Muscle of back (tissue), 13 donors: ENCODE measurements at places on chromosomes 12 and 14. TPM values are rescaled to one million over a fixed set of nuclear protein-coding genes. Genes with fewer than 3 reads are reported as not detected.

GRCh38 chr12:26548227-26548626 is 284.8 kb downstream of the ITPR2 start:
- DNase-seq: no peak

The ACRBP gene
- polyA plus RNA-seq: 3.6 TPM

The KRT71 gene
- polyA plus RNA-seq: not detected

The ESPL1 gene
- polyA plus RNA-seq: 4.6 TPM

- DNase-seq: no peak
Observed at GRCh38 chr12:105030820-105031807, 45.0 kb downstream of the NOPCHAP1 start.

GRCh38 chr14:55848964-55849363 is 269.0 kb downstream of the KTN1 start:
- no peak for DNase-seq

- DNase-seq: no peak
Observed at GRCh38 chr12:58106195-58106594, 164.8 kb downstream of the ATP23 start.

- no peak for DNase-seq
Observed at GRCh38 chr14:88044776-88045446, 40.0 kb downstream of the GPR65 start.

DNA sequence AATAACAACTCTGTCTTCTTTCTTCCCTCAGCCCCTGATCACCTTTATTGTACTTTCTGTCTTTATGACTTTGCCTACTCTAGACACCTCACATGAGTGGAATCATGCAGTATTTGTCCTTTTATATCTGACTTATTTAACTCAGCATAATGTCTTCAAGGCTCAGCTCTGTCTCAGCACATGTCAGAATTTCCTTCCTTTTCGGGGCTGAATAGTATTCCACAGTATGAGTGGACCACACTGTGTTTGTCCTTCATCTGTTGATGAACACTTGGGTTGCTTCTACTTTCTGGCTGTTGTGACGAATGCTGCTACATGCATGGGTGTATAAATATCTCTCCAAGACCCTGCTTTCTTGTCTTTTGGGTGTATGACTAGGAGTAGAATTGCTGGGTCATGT is 117.6 kb downstream of the KIF26A start:
- no peak for DNase-seq

DNA sequence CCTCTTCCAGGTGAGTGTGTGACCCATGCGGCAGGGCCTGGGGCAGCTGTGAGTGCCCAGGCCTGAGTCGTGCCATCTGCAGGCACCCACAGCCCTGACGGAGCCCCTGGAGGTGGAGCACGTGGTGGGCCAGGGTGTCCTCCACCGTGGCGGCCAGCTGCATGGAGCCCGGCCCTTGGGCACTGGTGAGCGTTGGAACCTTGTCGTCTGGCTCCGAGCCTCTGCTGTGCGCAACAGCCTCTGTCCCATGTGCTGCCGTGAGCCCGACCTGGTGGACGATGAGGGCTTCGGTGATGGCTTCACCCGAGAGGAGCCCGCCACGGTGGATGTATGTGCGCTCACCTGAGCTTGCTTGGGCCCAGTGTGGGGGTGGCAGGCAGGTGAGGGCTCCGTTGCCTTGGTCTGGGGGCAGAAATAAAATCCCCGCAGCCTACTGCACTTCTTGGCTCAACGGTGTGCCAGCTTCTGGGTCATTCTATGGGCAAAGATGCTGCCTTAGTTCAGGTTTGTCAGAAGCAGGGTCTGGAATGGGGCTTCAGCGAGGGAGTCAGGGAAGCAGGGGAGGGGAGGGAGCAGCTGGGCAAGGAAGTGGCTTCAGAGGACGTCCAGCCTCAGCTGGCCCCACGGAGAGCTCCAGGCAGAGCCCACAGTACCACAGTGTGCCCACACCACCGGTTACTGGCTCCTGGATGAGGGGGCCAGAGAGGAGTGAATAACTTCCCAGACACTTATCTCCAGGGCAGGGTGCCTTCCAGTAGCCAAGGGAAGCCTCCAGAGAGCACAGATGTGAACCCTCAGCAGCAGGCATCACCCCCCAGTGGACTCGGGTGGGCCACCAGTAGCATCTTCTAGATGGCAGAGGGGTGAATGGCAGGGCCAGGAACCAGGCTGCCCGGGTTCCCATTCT is 1.2 kb upstream of the ARL6IP4 start:
- no peak for DNase-seq

The TMEM119 gene
- 41.4 TPM for polyA plus RNA-seq

The SLC39A5 gene
- 1.0 TPM for polyA plus RNA-seq

GRCh38 chr12:123104809-123105208 is 46.1 kb downstream of the PITPNM2 start:
- DNase-seq: no peak

- DNase-seq: no peak
Observed at GRCh38 chr14:74324931-74325361, 22.2 kb upstream of the ABCD4 start.

DNA sequence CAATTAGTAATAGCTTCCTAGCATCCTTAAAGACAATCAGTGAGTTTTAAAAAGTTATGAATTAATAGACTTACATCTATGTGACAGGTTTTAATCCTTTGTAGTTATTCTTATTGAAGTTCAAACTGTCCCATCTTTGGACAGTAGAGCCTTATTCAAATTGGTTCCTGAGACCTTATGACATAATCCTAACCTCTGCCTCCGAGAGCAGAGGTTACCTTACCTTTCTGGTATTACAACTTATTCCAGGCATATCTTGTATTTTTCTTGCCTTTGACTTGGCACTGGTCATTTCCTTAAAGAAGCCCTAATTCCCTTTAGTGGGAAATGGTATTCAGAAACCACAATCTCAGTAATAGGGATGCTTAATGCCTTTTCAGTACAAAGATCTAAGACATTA is 21.8 kb downstream of the BTBD7 start:
- no peak for DNase-seq

GRCh38 chr14:76950055-76951020 is 78.2 kb downstream of the IRF2BPL start:
- DNase-seq: no peak

The SLC15A4 gene
- 22.0 TPM for polyA plus RNA-seq

DNA sequence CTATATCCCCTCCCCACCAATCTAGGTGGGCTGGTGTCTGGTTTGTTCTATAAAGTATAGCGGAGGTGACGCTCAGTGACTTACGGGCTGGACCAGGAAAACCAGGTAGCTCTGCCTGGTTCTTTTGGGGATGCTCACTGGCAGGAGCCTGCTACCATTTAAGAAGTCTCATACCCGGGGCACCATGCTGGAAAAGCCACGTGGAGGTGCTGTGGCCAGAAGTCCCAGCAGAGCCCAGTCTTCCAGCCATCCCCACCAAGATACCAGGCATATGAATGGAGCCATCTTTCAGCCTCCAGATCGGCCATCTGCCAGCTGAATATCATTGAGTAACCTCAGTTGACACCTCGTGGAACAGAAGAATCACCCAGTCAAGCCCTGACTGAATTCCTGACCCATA is 87.2 kb downstream of the AACS start:
- DNase-seq: no peak

DNA sequence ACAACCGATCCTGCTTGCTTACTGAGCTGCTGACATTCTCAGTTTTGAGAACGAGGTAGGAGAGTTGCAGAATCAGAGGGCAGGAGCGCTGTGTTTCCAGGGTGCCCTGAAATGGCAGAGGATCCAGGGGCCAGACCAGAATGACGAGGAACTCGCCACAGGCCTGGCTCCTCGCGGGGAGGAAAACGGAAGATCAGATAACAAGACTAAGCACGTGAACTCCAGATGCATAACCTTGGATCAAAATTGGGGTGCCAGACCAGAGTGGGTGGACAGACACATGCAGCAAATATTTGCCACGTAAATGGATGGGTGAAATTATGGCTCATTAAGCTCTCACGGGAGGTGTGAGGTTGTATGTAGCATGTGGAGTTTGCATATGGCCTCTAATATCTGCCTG is 46.5 kb downstream of the ELK3 start:
- no peak for DNase-seq

- no peak for DNase-seq
Observed at GRCh38 chr12:24921251-24922038, 27.5 kb downstream of the BCAT1 start.

DNA sequence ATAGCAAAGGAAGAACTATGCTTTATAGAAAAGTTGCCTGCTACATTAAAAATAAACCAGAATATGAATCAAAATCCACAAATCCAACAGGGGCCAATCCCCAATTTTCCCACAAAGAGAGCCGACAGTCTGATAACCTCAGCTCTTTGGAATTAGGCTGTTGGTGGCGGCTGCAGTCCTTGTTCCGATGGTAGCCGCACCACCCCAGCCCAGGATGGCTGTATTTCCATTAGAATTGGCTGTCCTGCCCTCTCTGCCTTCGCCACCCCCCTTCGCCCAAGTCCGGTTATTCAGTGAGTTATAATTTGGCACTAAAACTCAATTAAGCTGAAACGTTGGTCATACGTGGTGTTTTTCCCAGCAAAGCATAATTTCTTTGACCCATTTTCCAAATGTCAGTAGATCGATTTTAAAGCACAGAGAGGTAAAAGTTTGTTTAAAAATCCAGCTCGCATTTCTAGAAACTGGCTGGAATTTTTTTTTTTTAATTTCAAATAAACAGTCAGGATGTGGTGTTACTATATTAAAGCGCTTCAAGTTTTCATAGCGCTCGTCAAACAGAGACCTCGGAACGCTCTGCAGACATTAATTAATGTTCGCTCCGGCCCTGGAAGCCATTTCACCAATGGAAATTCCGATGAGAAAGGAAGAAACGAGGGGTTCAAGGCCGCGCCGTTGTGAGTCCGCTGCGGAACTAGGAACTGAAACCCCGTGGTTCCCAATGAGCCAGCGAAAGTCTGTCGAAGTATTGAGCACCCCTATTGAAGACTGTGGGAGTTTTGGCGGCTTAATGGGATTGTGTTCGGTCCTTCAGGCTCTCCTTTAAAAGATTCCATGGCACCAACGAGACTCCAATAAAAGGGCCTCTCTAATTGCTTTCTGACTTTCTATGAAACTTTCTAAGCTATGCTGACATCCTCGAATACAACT is 104.8 kb upstream of the DIO3 start:
- no peak for DNase-seq

GRCh38 chr14:23695664-23695999 is 59.5 kb downstream of the DHRS2 start:
- no peak for DNase-seq

GRCh38 chr14:56224691-56225681 is 106.8 kb downstream of the PELI2 start:
- no peak for DNase-seq

The PARPBP gene
- polyA plus RNA-seq: 7.3 TPM

- DNase-seq: no peak
Observed at GRCh38 chr14:76968621-76969063, 59.9 kb downstream of the IRF2BPL start.

The ACVRL1 gene
- 36.9 TPM for polyA plus RNA-seq

The REP15 gene
- 0.34 TPM for polyA plus RNA-seq

The MOK gene
- polyA plus RNA-seq: 8.4 TPM

DNA sequence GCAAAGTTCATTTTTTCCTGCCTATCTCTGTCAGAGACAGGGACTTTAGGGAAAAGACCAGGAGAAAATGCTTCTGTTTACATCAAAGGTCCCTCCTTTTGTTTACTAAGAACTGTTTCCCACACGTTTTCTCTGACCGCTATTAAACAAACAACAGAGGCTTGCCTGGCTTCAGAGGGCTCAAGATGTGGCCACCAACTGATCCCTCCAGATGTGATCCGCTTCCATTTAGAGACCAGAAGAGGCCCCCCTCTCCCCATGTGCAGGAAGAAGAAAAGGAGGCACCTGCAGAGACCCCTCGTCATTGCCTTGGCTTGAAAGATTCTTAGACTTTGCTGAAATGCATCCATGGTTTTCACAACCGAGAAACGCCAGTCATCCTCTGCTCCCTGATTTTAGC is 217.9 kb upstream of the PWP1 start:
- DNase-seq: no peak

- no peak for DNase-seq
Observed at GRCh38 chr14:59354666-59355065, 110.5 kb downstream of the GPR135 start.

DNA sequence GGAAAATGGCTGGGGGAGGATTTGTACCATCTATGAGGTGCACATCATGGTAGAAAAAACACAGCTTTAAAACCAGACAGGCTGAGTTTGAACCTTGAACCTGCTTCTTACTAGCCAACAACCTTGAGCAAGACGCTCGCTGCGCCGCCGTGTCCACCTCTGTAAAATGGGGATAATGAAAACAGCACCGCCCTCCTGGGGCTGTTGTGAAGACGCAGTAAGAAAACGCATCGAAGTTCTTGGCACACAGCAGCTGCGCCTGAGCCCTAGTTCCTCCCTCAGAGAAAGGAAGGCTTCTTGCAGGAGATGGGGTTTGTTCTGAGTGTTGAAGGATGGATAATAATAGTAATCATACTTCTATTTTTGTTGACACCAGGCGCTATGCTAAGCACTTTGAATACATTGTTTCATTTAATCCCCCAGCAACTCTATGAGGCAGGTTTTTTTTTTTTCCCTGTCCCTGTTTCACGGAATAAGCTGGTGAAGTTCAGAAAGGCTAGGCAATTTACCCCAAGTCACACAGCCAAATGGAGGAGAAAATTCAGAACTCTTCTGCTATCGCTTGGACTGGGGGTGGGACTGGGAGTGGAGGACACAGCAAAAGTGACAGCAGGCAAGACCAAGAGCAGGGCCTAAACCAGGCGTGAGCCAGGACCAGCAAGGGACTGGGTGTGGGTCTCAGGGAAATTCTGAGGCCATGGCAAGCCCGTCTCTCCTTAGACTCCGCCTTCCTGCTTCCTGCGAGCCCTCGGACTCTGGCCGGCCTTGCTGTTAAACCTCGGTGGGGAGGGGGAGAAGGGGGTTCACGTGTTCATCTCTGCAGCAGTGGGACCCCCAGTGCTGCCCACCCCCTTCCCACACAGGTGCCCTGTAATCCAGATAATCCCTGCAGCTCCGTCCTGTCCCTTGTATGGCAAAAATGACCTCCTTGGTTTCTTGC is 97.5 kb downstream of the LRRC74A start:
- no peak for DNase-seq

DNA sequence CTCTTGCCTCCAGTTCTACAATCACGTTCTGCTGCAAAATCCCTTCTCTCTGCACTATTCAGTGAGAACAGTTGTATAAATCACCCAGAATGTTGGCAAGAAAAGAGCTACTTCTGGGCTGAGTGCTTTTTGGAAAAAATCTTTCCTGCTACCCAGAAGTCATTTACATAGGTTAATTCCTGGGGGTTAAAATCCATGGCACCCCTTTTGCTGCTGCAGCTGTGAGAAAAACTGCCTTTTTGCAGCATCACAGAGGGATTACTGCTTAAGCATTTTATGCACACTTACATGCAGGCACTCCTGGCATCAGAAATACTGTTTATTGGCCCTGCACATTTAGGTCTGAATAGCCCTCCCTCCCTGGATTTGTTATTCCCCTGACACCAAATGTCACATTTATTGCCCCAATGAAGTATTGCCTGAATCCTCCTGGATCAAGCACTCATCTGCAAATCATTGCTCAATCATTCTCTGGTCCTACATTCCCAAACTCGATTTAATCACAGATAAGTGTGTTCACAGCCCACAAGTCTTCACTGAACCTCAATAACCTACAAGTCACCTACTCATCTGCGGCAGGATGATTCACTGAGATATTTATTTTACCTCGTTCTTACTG is 43.1 kb upstream of the CCDC196 start:
- peak; percentile 42 for DNase-seq
